ENCODE measurements at places on chromosomes 1 and 21.

- no peak for DNase-seq
Observed at GRCh38 chr1:17831597-17831996, 76.5 kb downstream of the ACTL8 start.

- no peak for DNase-seq
Observed at GRCh38 chr21:35575280-35575915, 484.9 kb downstream of the SETD4 start.

- DNase-seq, result no peak
Observed at GRCh38 chr1:204692325-204692840, 6.8 kb upstream of the LRRN2 start.

DNA sequence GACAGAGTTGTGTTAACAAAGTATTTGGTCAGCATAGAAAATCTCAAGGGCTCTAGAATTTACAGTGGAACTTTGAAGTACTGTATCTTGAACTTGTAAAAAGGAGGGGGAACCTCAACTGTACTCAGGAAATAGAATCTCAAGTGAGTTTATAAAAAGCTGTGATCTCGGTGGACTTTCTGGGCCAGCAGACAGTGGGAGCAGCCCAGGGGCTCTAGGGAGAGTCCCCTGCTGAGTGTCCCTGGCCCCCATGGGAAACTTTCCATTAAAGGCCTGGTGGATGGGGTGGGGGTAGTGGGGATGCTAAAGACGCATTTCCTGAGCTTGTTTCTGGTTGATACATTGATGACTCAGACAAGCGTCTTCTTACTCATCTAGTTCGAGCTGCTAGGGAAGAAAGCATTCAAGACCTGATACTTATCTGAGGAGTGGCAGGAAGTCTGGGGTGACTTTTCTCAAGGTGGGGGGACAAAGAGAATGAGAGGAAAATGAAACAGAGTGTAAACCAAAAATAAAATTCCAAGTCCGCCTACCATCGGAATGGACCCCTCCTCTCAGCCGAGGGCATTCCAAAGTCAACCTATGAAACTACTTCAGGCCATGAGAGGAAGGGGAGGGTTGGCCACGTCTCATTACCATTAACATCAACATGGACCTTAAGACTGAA, 65.5 kb downstream of the NID1 start:
- DNase-seq, result no peak

- no peak for DNase-seq
Observed at GRCh38 chr1:94026619-94027380, 94.1 kb downstream of the ABCA4 start.

DNA sequence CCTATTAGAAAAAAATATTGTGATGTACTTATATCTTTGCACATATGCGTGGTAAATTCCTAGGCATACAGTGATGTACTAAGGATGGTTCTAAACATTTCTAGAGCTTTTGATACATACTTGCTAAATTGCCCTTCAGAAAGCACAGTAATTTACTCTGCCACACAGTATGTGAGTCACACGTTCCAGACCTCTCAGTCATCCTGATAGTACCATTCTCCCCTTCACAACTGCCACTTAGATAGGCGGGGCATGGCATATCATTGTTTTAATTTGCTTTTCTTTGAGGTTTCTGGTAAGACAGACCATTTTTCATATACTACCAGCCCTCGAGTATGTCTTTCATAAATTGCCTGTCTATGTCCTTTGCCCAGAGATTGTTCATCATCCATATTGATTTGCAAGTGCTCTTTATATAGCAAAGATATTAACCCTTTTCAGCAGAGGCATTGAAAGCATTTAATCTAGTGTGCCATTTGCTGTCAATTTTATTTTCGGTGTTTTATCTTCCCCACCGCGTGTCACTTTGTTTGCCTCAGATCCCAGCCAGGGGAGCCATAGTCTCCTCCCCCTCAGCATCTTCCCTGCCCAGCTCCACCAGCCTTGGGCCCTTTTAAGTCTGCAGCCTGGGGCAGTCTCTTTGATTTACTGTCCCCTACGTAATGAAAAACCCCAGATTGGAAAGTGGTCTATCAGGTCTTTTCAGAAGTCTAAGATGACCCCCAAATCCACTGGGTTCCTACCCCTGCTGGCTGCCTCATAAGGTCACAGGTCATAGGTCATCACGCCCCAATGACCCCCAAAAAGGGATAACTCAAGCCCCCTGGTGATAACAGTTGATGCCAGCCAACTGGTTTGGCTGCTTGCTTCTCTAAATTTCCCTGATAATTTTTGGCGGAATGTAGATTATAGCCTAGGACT, 11.8 kb upstream of the PAX7 start:
- DNase-seq, result no peak

GRCh38 chr1:204011426-204011825, 61.5 kb upstream of the SOX13 start:
- DNase-seq, result no peak

- no peak for DNase-seq
Observed at GRCh38 chr1:53766831-53767405, 28.0 kb upstream of the GLIS1 start.

DNA sequence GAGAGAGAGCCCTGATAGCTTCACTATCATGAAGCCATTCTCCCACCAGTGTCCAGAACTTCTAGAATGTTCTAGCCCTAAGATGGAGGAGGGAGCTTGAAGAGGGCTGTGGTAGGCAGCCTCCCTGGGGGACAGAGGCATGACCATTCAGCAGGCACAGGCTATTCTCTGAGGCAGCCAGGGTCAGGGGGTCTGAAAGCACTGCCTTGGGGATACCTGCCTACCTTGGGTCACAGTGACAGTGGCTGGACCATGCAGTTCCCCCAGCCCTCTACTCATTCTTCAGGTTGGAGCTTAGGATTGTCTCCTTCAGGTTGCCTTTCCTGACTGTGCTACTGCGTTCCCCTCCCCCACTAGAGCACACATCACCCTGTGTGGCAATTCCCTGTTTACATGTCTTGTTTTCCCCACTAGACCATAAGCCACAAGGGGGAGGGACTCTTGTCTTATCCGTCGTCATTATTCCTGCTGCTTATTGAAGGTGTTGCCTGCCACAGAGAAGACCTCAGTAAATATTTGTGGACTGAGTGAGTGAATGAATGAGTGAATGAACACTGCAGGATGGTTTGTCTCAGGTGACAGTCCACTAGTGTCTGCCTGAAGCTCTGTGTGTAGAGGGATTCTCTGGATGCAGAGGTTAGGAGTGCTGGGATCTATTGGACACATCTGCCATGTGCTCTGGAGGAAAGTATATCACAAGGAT, 5.2 kb downstream of the ZDHHC18 start:
- DNase-seq, result no peak

GRCh38 chr21:40841524-40842196, 5.3 kb downstream of the DSCAM start:
- DNase-seq, result peak; percentile 89

GRCh38 chr1:202577381-202577780, 132.9 kb downstream of the SYT2 start:
- no peak for DNase-seq

DNA sequence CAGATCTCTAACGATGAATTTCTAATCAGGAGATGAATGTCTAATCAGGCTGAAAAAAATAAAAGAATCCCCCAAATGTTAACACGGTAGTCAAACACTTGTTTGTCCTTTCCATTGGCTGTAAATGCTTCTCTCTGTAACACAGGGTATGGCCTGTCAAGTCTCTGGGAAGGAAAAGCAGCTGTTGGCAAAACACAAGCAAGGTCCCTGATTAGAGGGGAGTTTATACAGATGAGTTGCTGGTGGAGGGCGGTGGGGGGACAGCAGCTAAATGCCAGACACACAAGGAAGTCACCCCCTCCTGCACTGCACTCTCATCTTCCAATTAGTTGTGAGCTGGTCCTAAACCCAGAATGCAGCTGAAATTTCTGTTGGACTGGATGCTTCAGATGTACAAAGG, 51.0 kb downstream of the PGBD5 start:
- DNase-seq, result no peak

GRCh38 chr1:234844479-234845031, 234.6 kb upstream of the IRF2BP2 start:
- no peak for DNase-seq

GRCh38 chr1:198047913-198048312, 108.9 kb upstream of the NEK7 start:
- DNase-seq, result no peak

DNA sequence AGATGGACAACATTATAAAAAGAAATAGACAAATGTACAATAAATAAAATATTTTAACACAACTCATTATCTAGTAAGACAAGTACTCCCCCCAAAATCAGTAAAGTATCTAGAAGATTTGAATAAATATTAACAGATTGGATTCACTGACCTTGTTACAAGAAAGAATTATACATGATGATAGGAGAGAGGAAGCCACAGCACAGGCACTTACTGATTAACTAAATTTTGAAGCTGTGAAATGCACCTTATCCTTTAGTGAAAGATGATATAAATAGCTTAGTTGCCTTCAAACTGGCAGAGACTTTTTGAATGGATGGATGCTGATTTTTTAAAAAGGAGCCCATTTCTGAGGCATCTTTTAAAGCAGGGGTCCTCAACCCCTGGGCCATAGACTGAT, 8.5 kb downstream of the CR1 start:
- DNase-seq, result no peak

GRCh38 chr1:209155546-209155945, 428.0 kb upstream of the CAMK1G start:
- DNase-seq, result no peak

GRCh38 chr1:102535829-102536505, 539.2 kb upstream of the OLFM3 start:
- no peak for DNase-seq

- peak; percentile 16 for DNase-seq
Observed at GRCh38 chr1:58290685-58291372, 255.7 kb downstream of the OMA1 start.

DNA sequence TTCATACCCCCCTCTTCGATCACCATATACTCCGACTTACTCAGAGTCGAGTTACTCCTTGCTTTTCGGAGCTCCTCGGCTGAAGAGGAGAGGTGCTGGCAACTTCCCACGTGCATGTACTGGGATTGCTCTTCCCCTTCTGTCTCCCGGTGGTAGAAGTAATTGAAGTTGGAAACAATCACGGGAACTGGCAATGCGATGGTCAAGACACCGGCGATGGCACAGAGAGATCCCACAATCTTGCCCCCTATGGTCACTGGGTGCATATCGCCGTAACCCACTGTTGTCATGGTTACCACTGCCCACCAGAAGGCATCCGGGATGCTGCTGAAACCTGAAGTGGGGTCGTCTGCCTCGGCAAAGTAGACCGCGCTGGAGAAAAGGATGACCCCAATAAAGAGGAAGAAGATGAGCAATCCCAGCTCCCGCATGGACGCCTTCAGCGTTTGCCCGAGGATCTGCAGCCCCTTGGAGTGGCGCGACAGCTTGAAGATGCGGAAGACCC, 1.5 kb downstream of the KCNA3 start:
- no peak for DNase-seq

DNA sequence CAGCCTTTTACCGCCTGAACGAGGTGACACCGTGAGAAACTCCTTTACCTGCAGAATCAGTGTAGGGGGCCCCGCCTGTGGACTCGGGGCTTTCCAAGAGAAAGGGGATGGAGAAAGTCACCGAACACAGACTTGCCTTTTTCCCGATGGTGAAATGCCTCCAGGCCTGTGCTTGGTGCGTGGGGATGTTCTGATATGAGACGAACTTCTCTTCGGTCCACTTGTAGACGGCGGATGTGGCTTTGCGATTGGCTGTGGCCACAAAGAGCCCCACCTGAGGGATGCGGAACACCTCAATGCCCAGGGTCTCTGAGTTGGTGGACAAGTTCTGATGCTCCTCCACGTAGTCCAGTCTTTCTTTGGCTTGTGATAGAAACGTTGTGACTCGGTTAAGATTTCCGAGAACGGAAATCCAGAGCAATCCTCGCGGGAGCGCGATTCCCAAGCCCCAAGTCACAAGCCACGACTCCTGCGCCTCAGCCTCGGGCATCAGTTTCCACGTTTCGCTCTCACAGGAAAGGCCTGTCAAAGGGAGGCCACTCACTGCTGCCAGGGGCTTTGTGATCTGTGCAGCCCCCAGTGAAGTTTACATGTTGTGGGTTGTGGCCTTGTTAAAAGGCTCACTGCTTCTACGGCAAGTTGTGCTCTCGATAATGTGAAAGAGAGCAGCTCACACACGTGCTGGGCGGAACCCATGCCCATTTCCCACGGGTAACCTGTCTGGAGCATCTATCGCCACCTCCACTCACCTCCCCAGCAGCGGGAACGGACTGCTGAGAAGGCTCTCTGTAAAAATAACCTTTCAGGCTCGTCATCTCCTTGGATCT, 12.6 kb downstream of the KRTAP10-1 start:
- DNase-seq, result no peak

DNA sequence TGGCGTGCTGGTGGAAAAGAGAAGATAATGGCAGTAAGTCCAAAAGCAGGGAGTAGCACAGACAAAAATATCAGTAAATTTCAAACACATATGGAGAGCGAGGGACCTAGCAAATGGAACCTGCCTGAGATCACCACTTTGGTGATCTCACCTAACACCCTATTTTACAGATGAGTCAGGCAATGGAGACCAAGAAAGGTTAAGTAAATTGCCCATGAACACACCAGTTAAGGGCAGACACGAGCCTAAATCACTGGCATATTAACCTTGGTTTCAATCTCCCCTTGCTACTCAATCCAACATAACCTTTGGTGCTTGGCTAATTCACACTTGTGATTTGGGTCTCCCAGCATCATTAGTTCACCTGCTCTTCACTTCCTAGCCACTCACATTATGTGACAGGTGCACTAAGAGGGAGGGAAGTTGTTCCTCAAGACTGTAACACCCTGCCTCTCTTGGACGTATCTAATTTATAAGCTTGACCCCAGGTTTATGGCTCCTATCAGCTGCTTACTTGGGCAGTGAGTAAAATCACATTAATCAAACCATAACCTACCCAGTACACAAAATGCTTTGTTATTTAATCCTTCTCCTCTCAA, 11.5 kb downstream of the ZNF697 start:
- DNase-seq, result no peak

DNA sequence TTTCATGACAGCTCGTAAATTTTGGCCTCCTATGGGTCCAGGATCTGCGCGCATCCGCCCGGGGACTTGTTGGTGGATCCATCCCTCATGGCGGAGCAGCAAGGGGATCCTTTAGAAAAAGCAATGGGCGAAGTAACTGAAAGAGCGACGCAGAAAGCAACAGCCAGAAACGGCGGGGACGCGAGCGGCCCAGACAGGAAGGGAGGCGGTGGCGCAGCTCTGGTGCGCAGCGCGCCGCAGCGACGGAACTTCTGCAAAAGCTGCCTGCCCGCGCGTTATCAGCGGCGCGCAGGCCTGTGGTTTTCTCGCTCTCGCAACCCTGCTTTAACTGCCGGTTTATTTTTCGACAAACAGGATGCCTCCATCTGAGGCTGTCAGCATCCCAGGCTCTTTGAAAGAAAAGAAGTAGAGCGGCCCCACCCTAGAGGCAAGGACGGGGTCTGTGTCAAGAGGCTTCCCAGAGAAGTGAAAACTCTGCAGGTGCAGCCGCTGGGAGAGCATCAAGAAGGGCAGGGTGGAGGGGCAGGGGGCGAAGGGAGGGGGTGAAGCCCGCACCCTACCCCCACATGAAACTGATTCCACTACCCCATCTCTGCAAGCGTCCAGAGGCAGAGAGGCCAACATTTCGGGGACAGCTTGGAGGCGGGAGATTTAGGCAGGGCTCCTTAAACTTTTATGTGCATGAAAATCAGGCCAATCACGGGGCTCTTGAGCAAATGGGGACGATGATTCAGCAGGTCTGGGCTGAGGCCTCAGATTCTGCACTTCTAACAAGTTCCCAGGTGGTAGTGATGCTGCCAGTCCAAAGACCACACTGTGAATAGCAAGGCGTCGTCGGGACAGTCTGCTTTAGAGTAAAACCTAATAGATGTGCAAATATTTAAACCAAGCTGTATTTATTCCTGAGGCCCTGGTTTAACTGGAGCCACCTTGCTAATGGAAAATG, 22.2 kb downstream of the RUNX1 start:
- peak; percentile 76 for DNase-seq

Data from retina (tissue), 1 donor.